ENCODE measurements at places on chromosomes 2 and 18.

GRCh38 chr2:22748909-22749308 is 636.1 kb upstream of the KLHL29 start:
- DNase-seq: no peak

DNA sequence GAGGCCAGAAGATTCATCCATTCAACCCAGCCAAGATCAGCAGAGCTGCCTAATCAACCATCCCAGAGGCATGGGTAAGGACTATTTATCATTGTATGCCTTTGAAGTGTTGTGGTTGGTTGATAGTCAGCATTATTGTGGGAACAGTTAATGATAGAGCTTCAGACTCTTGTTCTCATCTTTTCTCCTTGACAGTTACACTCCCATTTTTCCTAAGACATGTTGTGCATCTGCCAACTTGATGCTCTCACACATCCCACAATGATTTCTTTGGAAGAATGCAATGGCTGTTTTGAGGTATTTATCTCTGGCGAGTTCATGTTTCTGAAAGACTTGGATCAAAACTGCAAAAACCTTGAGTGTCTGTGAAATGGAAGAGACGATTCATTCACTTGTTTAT is 55.4 kb downstream of the FASTKD2 start:
- DNase-seq: no peak

- no peak for DNase-seq
These were observed 72.8 kb downstream of the PHLPP1 start for GRCh38 chr18:62788111-62788510.

- DNase-seq: no peak
These were observed 86.9 kb downstream of the VSNL1 start for GRCh38 chr2:17627434-17627833.

- DNase-seq: no peak
These were observed 6.7 kb upstream of the ACAA2 start for GRCh38 chr18:49819823-49820671.

- DNase-seq: no peak
These were observed 151.5 kb upstream of the SALL3 start for GRCh38 chr18:78828131-78828530.

GRCh38 chr2:85951351-85952067 is 62.7 kb upstream of the ST3GAL5 start:
- DNase-seq: no peak

DNA sequence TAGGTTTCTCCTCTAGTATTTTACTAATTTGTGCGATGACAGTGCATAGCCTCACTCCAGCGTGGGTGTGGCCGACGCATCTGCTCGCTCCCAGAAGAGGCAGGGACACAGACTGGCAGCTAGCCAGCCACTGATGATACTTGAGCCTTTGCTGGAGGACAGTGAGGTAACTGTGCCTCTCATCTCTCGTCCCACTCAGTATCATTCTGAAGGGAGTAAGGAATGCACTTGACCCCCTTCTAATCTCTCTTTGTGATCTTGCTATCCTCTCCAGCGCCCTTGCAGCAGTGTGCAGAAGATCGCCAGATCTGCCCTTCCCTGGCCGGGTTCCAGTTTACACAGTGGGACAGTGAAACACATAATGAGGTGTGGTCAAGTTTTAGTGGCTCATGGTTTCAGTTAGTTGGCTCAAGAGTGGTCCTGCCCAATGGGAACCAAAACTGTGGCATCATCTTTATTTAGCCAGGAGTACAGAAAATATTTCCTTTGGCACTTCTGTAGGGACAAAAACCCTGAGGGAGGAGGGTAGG is 17.5 kb downstream of the NCAPH start:
- peak; percentile 49 for DNase-seq

DNA sequence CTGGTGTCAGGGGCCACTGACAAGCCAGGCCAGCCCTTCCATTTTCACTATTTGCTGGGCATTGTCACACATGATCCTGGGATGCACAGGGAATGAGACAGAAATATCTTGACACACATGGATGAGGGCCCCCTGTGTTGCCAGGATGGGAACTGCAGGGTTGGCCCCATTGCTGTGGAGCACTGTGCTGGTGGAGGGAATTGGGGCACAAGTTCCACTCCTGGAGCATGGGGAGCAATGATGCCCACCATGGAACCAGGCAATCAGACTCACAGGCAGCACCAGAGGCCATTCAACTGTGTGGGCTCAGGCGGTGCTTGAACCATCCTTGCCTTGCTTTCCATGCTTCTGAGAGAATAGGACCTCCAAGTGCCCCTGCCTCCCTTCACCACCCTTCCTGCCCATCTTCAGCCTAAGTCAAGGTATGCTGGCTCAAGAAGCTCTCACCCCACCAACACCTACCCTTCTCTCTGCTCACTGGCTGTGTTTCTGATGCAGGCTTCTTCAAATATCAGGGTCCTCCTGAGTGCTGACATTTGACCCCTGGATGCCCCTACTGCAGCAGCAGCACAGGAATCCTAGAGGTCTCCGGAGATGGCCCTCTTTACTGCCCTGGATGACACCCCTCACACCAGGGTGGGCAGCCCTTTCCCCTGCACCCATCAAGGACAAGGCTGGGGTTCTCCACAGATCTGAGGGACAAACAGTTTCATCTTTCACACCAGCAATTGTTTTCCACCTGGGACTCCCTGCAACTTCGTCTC is 11.0 kb downstream of the ADRA2B start:
- no peak for DNase-seq

DNA sequence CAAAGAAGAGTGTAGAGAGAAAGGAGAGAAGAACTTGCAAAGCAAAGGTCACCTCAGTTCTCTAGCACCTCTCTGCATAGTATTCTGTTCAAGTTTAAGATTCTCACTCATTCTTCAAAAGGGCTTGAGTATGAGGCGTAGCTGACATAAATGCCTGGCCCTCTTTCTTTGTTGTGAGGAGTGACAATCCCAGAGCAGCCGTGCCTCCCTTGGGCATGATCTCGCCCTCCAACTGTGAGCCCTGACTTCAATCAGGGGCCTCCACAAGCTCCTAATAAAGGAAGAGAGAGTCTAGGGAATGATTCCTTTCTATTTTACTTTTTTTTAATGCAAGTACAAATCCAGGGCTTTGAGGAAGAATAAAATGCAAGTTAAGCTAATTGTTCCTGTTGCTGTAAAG is 402.7 kb downstream of the LRP1B start:
- DNase-seq: no peak

- no peak for DNase-seq
These were observed 174.3 kb downstream of the BCL2 start for GRCh38 chr18:63145166-63145850.

- no peak for DNase-seq
These were observed 146.1 kb upstream of the ZEB2 start for GRCh38 chr2:144666032-144666431.

DNA sequence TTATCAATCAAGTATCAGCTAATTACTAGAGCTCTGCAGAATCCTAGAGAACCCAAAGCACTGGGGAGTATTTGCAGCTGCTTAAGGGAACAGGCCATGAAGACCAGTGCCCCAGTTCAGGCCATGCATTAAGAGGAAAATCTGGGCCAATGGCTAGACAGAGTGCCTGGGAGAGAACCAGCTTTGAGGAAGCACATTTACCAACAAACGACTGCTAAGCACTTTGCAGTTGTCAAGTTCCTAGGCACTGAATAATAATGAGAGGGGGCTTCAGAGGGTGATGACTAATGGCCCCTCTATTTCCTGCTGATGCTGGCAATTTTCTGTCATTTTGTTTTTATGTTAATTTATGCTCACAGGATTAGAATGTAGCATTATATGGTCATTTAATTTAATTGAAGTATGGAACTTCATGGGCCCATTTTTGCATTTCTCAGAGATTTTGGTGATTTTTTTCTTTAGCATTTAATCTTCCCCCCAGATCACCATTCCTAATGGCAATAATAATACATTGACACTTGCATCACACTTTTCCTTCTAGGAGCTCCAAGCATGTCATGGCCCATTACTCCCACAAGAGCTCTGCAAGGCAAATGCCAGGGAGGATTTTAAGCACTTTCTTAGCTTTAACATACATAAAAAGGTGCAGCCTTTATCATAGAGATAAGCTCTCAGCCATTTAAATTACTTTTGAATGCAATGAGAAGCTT is 147.7 kb upstream of the SPATS2L start:
- no peak for DNase-seq

DNA sequence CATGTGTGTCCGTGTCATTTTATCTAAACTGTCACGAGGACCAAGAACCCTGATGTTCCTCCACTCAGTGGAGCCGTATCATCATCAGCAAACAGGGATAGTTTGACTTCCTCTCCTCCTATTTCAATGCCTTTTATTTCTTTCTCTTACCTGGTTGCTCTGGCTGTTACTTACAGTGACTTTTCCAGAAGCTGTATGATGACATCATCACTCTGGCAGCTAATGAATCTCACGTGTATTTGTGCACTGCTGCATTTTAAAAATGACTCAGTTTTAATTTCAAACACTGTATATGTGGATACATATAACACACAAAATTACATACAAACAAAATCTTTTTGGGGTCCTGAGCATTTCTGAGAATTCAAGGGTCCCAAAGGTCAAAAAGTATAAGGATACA is 481.4 kb downstream of the CDH2 start:
- DNase-seq: no peak

DNA sequence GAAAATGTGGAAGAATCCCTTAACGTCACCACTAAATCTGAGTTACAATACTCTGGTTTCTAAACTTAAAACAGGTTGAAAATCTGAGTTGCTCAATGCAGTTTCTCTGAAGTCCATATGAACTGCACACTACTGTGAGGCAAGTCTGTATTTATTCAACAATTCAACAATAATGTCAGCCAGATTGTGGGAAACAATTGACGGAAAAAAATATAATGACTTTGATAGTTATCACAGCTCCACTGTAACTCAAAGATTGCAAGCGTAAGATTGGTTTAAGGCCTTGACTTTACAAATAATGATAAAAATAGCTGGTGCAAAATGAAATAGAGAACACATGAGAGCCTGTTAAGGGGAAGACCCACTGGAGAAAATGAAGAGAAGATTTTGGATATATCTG is 219.4 kb upstream of the CCDC150 start:
- no peak for DNase-seq

DNA sequence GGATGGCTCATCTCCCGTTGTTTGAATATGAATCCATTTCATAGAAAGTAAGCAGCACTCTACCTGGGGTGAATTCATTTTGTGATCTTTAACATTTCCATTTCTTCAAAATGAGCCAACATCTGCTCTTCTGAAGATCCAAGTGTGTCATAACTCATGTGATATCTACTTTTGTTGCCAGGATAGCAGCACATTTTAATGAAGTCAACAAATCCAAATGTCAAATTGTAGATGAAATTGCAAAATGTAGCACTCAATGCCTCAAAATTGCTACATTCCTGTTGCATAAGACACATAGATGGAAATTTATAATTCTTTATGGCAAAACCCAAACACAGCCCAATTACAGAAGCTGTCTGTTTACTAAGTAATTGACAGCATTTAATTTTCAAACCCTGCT is 360.7 kb downstream of the TMX3 start:
- DNase-seq: no peak

- no peak for DNase-seq
These were observed 520.5 kb upstream of the ZEB2 start for GRCh38 chr2:145040433-145040832.

DNA sequence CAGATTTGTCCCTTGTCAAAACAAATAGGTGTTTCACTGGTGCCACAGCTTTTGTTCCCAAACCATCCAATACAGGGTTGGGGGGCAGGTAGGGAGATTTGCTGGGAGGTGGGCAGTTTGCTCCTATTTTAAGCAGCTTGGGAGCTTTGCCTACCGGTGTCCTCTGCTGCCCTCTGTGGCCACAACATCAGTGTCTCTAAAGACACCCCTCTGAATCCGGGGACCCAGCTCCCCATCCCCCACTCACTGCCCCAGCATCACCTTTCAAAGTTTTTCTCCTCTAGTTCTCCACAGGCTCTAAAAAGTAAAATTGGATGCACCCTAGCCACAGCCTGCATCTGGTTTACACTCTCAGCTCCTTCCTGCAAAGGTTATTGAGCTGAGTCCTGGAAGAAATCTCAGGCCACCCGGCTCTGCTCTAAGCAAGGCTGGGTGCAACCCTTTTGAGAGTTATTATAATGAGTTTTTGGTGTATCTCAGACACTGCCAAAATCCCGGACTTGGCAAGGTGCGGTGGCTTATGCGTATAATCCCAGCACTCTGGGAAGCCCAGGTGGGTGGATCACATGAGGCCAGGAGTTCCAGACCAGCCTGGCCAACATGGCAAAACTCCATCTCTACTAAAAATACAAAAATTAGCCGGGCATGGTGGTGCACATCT is 2.9 kb upstream of the EPAS1 start:
- no peak for DNase-seq

DNA sequence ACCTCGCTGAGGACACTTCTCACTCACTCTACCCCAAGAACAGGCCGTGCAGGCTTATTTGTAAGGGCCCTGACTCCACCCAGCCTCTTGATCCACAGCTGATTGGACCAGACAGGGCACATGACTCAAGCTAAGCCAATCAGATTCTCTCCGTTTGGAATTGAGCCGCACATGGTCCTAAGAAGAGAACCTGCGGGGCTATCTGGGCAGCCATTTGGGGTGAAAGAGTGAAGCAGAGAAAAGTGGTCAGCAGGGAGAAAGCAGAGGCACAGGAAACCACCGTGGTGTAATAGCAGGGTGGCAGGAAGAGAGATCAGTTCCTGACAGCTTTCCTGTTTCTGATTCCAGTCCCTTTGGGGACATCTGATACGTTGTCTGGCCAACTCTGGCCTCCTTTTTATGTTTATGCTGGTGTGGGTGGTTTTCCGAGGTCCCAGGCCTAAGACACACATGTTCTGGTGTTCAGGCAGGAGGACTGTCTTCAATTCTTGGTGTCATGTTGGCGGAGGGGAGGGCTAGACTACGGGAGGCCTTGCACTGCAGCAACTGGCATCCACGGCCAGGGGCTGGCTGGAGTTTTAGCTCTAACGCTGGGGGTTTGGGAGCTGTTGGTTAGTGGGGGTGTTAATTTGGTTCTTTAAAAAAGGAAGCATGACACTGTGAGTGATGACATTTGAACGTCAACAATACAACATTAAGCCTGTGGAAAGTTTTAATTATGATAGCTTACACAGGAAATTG is 26.1 kb upstream of the SPTBN1 start:
- DNase-seq: no peak

DNA sequence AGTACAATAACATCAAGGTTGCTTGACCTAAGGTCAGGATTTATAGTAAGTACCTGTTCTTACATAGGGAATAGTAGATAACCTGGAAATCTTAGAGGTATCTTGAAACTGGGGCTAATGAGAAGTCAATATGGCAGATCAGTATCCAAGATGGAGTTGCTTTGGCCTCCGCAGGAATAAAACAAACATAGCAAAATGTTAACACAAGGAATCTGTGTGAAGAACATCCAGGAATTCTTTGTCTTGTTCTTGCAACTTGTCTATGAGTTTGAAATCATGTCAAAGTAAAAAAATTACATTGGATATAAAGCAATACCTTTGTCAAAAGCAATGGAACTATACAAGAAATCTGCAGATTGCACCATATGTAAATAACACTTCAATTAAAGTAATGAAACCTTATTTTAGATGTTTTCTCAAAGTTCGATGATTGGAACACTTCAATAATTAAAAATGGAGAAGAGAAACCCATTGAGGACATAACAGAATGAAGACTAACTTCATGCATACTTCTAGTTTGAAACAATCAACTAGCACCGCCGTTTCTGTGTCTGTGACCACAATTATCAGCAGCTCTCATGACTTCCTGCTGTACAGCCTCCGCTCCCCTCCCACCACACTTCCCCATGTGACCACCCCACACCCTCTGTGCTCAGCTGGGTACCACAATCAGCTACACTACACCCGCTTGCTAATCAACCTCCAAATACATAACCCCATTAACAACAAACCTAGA is 27.6 kb downstream of the C2orf76 start:
- DNase-seq: no peak

Measured in NCI-H2171 (cell line).